A673 (cell line): ENCODE measurements at places on chromosomes 13 and 19.

DNA sequence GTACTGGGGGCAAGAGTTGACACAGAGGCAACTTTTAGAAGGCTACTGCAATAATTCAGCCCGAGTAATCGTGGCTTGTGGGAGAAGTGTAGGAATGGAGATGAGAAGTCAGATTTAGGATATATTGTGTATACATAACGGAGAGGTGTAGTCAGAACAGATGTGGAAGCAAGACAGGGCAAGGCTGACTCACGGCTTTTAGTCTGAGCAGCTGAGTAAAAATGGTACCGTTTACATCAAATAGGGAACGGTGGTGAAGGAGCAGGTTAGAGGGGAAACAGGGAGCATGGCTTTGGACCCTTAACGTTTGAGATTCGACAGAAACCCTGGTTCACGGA lies 796 bp upstream of the LSM14A start:
- no peak for DNase-seq

GRCh38 chr19:37303591-37304171 lies 67.2 kb upstream of the ZNF527 start:
- no peak for DNase-seq

- DNase-seq: no peak
Observed at GRCh38 chr19:14497228-14497921, 1.4 kb upstream of the GIPC1 start.

GRCh38 chr19:44807162-44807561 lies 1.7 kb upstream of the BCAM start:
- DNase-seq: no peak

- no peak for DNase-seq
Observed at GRCh38 chr19:10713317-10713716, 4.6 kb upstream of the DNM2 start.
